Non-pigmented ciliary epithelial cell (primary cell): ENCODE measurements at places on chromosomes 13 and 19.
A peak's percentile ranks its signal among the peaks of the same experiment; 100 is the strongest.

DNA sequence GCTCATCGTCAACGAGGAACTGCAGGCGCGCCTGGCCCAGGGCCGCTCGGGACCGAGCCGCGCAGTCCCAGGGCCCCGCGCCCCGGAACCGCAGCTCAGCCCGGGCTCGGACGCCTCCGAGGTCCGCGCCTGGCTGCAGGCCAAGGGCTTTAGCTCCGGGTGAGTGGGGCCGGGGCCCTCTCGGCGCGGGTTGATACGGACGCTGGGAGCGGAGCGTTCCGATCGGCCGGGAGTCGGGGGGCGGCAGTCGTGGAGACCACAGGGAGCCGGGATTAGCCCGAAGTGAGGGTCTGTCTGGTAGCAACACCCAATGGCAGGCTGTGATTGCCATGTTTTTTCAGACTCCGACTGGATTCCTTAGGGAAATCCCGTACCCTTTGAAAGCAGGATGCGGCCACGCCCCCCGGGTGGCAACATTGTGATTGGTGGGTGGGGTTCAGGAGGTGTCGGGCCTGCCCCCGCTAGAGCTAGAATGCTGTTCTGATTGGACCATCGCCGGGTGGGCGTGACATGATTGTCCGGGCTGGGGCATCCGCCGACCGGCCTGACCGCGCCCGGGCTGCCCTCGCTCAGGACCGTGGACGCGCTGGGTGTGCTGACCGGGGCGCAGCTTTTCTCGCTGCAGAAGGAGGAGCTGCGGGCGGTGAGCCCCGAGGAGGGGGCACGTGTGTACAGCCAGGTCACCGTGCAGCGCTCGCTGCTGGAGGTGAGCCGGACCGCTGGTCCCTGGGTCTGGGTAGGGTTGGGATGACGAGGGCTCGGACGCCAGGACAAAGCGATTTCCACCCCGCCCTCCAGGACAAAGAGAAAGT lies 11.3 kb downstream of the EPS8L1 start:
- peak; percentile 73 for DNase-seq

DNA sequence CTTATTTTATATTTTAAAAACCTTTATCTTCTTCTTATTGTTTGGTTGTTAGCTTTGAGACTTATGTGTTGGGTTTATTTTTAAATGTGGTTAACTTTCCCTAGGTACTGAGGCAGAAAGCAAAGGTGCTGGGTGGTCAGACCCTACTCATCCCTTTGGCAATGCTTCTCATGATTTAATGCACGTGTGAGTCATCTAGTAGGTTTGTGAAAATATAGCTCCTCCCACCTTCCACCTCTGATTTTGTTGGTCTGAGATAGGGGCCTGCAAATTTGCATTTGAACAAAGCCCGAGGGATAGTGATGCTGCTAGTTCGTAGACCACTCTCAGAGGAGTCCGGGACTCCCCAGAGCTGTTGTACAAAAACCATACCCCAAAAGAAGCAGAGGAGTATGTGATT lies 771.3 kb upstream of the ARGLU1 start:
- no peak for DNase-seq

- peak; percentile 48 for DNase-seq
Measured at GRCh38 chr13:33678906-33679657, 138.9 kb upstream of the RFC3 start.

GRCh38 chr19:43984687-43985000 lies 656 bp downstream of the ZNF155 start:
- no peak for DNase-seq

DNA sequence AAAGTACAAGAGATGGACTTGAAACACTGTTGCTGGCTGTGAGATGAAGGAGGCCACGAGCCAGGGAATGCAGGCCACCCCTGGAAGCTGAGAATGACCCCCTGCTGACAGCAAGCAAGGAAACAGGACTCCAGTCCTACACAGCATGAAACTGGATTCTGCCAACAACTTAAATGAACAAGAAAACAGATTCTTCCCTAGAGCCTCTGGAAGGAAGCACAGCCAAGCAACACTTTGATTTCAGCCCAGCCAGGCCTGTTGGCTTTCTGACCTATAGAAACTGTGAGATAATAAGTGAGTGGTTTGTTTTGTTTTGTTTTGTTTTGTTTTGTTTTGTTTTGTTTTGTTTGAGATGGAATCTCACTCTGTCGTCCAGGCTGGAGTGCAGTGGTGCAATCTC lies 105.3 kb upstream of the CACNA1A start:
- DNase-seq, result no peak

DNA sequence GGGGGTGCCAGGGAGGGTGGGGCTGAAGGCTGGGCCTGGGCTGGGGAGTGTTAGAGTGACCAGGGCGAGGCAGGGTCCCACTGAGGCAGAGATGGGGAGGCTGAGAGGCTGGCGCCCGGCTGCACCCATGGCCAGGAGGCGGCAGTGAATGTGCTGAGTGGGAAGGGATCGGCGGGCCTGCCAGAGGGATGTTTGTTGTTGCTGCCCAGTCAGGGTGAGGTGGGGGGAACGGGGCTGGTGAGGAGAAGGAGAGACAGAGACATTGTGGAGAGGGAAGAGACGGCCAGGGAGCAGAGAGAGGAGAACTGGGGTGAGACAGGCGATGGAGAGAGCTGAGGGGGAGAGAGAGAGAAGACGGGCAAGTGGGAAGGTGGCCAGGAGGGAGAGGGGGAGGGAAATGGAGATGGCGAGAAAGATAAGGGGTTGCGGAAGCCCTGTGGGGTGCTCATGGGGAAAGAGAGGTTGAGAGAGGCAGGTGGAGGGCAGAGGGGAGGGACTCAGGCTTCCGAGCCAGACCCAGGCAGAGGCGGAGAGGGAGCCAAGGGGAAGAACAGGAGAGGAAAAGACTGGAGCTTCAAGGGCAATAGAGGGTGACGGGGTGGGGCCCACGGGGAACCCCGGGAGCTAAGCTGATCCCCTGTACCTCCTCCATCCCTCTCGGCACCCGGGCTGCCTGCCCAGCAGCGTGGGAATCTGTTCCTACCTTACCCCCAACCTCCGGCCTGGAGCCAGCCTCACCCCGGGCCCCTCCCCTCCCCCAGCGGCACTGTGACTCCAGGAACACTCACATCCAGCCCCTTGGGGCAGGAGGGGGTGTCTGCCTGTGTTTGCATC lies 690 bp upstream of the B3GNT8 start:
- no peak for DNase-seq

GRCh38 chr13:109418111-109418510 lies 368.3 kb downstream of the IRS2 start:
- no peak for DNase-seq

- no peak for DNase-seq
Measured at GRCh38 chr19:47022541-47023447, 3.2 kb downstream of the NPAS1 start.

DNA sequence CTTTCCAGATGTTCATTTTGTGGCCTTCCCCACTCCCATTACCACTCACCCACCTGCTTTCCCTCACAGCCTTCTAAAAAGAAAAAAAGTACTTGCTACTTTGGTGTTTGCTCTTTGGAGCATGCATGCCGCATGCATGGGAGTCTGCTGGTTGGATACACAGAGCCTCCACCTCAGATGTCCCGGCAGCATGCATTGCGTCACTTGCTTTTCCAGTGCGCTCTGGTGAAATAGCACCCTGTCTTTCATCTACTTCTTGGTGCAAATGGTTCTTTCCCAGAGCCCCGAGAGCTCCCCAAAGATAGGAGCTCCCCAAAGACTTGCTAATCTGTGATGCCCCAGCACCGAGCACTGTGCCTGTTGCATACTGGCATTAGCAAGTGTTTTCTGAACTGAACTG lies 333.2 kb upstream of the ZNF507 start:
- DNase-seq, result no peak

GRCh38 chr13:29800687-29801086 lies 49.7 kb downstream of the UBL3 start:
- DNase-seq, result no peak

DNA sequence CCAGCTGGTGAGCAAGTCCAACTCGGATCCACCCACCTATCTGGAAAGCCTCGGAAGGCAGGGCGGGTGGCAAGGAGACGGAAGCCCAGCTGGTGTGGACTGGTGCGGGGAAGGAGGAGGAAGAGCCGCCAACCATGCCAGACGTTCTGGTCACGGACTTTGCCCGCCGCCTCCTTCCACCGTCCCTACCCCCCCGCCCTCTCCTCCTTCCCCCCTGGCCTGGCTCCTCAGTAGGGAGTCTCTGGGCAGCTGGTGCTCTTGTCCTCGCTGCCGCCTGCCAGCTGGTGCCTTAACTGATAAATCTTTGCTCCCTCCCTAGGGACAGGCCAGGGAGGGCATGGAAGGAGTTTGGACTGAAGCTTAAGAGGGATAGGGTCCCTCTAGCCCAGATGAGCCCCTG lies 4.8 kb downstream of the SYNGR4 start:
- DNase-seq, result no peak

DNA sequence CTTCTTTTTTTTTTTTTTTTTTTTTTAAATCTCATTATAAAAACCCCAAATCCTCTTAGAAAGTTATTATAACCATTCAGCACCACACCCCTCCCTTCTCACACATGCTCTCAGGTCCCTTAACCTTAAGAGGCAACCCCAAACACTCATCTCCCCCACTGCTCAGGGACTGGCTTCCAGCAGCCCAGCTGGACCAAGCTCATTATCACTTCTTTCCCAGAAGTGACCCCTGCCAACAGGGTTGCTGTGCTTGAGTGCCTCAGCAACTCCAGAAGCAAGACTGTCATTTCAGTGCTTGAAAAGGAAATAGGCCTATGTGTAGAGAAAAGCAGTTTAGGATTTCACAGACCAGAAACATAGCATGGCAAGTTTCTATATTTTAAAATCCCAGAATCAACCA lies 84.3 kb downstream of the SLAIN1 start:
- DNase-seq, result no peak

DNA sequence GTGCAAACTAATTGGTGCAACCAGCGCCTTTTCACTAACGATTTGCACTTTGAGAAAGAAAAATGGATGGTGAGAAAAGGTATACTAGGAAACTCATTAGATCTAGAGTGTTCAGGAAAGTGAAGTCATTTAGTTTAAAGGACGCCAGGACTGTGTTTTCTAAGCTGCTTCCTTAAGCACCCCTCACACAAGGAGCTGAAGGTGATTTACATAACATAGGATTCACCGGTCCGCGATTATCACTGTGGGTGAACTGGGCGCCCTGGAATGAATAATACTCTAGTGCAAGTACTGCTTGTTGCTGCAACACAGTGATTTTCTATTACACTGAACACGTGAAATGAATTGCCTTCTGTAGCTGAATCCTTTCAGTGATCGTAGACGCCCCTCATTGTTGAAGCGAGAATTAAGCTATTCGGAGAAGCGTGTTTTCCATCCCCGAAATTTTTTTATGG lies 2.6 kb upstream of the MAB21L1 start:
- no peak for DNase-seq

GRCh38 chr19:48444129-48444935 lies 1.5 kb upstream of the GRWD1 start:
- no peak for DNase-seq

DNA sequence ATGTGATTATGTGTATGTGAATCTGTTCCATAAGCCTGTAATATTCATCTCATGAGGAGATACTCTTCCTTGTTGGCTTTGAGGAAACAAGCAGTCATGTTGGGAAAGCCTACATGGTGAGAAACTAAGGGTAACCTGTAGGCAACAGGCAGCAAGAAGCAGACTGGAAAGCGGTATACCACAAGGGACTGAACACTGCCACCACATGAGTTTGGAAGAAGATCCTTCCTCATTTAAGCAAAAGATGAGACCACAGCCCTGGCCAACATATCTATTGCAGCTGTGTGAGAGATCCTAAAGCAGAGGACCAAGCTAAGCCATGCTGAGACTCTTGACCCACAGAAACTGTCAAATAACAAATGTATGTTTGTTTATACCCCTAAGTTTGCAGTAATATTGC lies 134.8 kb downstream of the B3GLCT start:
- DNase-seq, result no peak

DNA sequence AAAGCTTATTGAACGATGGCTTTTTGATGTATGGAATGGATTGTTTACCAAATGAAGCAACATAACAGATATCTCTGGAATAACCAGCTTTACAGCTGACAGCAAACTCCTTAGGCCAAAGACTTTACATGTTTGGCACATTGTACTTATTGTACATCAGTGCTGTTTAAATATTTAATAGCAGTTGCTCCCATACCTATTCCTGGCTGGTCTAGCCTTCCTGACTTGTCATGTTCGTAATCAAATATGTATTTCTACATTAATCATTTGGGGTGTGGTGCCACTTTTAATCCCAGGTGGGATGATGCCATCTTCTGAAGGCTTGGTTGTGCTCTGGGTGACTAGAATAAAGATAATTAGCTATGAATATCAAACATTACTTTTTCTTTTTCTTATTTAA lies 67.4 kb upstream of the FRY start:
- no peak for DNase-seq

DNA sequence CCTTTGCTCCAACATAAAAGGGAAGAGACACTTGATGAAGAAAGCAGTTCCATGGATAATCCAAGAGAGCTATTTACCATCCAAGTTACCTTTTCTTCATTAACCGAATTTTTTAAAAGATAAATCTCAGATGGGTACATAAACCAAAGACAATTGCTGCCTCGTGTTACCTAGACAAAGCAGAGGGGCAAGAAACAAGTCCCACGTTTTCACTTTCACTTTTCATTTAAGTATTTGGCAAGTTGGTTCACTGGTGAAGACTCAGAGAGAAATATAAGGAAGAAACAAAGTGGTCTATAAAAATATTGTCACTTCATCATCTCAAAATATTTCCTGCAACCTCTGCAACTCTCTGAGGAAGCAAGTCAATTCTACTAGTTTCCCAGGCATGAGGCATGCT lies 446.1 kb downstream of the FGF14 start:
- no peak for DNase-seq

DNA sequence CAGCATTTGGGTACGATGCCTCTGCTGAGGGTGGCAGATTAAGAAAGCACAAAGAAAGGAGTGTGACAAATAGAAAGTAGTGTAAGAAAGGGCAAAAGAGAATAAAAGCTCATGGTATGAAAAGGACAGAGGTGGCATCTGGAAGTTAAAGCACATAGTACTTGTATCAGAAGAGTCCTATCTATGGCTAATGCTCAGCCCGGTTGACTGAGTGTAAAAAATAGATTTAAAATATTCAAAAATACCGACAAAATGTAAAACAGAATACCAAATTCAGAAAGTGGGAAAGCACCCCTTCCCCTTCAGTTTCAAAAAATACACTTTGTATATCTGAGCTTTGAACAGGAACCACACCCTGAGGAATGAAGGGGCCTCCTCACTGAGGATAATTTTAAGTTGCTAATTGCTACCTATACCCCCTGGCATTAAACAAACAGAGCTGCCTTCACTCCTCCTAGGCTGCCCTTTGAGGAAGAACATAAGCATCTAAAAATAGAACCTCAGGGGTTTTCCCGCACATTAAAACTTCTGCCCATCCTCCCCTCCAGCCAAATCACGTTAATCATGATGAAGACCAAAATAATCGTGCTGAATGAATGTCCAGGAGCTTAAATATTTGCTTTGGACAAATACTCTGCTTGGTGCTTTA lies 43.3 kb downstream of the DLEU7 start:
- no peak for DNase-seq

DNA sequence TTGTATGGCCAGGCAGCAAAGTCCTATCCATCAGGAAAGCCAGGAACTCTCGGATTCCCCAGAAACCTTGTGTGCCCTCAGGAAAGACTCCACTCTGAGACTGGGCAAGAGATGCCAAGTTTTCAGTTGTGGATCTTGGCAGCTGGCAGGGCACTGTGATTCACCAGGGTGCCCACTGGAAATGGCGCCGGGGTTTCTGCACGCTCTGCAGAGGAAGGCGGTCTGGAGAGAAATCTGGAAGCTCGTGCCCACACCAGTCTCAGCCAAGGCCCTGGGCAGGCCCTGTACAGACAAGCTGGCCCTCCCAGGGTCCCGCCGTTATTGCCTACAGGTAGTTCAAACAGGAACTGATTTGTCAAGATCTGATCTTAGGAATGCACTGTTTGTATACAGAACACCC lies 4.9 kb downstream of the NAPA start:
- DNase-seq, result no peak
